Astrocyte of the spinal cord (primary cell): ENCODE measurements at places on chromosomes 6 and 20.

DNA sequence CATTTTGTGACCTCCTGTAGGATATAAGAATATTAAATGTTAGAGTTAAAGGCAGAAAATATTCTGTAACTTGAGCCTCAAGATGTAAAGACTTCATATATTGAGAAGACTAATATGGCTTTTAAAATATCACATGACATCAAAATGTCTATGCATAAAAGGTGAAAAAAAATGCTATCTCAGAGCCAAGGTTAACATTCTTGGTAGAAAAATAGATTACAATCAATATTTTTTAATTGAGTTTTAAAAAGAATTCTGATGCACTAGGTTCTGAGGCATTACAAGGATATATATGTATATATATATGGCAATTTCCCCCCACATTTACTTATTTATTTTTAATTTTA, 46.2 kb upstream of the RAB23 start:
- no peak for DNase-seq

- DNase-seq, result peak; percentile 29
These were observed 42.8 kb upstream of the PCMTD2 start for GRCh38 chr20:64212755-64213154.

DNA sequence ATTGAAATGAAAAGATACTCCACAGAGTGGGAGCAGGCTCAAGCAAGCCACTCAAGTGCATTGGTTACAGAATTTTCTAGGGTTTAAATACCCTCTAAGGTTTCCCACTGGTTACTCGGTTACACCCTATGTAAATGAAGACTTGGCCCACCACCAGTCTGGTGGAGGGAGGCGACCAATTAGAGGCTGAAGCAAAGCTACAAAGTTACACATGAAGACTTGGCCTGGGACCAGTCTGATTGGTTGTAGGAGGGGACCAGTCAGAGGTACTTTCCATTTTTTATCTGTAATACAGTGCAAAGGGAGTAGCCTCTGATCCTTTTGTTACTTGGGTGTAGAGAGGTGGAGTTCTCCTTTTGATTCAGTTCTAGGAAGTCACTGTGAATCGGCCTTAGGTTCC, 7.6 kb downstream of the SRSF12 start:
- DNase-seq, result no peak

GRCh38 chr6:157019115-157019641, 242.0 kb downstream of the ARID1B start:
- no peak for DNase-seq

DNA sequence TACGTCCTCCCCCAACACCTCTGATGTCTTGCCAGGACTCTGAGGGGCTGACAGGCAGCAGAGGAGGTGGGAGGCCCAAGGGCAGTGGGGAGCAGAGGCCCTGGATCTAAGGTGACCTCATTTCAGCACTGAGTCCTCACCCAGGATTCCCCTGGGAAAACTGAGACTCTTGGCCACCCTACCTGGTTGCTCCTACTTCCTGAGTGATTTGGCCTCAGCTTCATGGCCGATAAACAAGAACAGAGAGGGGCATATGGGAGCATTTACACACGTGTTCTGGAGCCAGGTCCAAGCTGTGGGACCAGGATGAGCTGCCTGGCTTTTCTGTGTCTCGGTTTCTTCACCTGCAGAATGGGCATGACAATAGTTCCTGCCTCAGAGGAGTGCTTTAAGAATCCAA, 133.8 kb downstream of the ANKRD60 start:
- no peak for DNase-seq

DNA sequence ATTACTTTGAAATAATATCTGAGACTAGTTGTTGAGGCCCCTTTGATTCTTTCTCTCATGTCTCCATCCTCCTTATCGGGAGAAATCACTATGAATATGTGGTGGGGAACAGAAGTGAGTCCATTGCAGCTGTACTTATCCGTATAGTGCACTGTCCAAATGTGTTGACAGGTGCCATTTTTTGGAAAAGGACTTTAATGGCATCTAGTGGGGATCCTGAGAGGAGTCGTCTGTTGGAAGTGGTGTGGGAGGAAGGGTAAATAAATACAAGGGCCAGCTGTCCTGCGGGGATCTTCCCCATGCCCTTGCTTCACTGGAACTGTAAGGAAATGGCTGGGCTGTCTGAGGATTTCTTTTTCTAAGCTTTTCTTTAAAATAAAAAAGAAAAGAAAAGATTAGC, 19.4 kb downstream of the TPX2 start:
- no peak for DNase-seq

- DNase-seq, result no peak
These were observed 18.6 kb downstream of the ARMC12 start for GRCh38 chr6:35755278-35755924.

DNA sequence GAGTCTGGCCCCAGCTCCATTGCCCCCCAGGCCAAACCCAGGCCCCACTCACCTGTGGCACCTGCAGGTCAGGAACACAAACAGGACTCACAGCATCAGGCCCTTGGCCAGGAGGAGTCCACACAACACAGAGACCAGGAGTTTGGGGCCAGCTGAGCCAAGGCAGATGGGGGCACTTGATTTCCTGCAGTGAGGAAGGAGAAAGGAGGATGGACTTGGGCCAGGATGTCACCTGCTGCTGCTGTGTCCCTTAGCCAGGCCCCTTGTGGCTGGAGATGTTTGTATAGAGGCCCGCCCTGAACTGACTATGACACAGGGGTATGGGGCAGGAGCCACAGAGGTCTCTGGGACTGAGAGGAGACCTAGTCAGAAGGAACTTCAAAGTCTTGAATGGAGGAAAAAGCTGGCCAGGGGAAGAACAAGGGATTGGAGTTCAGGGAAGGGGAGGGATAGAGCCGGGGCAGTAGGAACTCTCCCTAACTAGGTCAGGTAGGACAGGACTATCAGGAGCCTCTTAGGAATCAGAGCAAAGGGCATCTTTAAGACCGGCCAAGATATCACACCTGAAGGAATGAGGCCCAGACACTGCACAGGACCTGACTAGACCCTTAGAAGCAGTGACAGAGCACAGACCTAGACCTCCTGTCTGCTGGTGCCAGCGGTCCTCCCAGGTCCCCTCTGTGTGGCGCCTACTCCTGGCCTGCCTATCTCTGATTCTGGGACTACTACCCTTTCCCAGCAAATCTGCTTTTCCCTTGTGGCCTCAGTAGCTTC, 8.8 kb upstream of the TREML2 start:
- DNase-seq, result no peak

DNA sequence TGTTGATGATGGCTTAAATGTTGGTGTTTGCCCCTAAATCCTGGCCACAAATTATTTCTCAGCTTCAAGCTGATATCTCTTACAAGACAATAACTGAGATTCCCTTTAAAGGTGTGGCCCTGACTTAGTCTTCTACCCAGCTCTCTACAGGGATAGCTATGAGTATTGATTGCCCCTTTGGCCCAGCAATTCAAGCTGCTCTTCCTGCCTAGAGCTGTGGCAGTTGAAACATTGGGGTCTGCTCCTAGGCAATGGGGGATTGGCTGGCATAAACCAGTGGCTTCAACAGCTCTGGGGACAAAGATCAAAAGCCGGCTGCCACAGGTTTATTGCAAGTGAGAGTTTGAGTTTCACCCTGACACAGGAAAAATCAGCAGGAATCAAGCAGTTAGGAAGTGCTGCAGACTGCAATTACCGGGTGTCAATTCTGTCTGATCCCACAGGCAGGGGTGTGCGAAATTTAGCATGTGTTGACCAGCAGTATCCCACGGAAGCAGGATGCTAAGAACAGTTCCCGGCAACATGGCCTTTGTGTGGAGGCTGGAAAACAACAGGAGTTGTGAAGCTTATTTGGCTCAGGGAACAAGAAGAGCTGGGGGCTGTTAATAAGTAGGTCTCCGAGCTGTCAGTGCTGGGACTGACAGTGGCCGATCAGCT, 66.2 kb upstream of the IYD start:
- DNase-seq, result no peak

GRCh38 chr6:132089173-132089572, 138.0 kb upstream of the CCN2 start:
- no peak for DNase-seq

DNA sequence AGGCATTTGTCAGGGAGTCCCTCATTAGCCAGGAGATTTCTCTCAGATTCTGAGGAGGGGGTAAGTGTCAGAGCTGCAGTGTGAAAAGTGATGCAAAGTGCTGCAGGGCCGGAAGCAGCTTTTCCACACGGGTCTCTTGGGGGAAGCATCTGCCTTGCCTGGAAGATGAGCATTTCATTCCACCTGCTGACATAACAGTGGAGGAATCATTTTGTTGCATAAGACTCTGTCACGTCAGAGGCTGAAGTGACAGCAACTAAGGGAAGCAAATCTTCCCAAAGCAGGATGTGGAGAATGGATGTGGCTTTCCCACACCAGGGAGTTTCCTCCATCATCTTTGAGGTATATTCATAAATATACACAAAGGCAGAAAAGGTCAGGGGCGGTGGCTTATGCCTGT, 22.8 kb downstream of the DCBLD1 start:
- peak; percentile 78 for DNase-seq

DNA sequence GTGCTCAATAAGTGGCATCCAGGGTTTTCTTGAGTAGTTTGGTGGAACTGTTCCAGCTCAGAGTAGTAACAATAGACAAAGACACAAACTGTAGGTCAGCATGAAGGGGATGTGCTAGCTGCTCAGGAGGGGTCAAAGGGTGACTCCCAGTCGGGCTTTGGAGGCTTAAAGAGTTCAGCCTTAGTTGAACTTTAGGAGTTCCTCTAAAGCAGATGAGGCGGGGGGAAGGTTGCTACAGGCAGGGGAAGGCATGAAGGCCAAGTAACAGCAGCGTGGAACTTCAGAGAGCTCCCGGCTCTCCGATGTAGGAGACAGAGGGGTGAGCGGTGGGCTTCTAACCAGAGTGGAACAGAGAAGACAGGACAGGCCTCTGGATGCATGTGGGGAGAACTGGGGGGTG, 115.5 kb upstream of the CD93 start:
- no peak for DNase-seq

GRCh38 chr6:64217721-64218620, 582.4 kb downstream of the PHF3 start:
- peak; percentile 49 for DNase-seq

GRCh38 chr6:21241231-21242130, 352.1 kb upstream of the SOX4 start:
- no peak for DNase-seq

GRCh38 chr20:4053071-4053919, 37.9 kb upstream of the RNF24 start:
- peak; percentile 33 for DNase-seq

GRCh38 chr6:53258774-53259155, 90.0 kb downstream of the ELOVL5 start:
- no peak for DNase-seq

- no peak for DNase-seq
These were observed 17.3 kb downstream of the FOXA2 start for GRCh38 chr20:22566876-22567658.

DNA sequence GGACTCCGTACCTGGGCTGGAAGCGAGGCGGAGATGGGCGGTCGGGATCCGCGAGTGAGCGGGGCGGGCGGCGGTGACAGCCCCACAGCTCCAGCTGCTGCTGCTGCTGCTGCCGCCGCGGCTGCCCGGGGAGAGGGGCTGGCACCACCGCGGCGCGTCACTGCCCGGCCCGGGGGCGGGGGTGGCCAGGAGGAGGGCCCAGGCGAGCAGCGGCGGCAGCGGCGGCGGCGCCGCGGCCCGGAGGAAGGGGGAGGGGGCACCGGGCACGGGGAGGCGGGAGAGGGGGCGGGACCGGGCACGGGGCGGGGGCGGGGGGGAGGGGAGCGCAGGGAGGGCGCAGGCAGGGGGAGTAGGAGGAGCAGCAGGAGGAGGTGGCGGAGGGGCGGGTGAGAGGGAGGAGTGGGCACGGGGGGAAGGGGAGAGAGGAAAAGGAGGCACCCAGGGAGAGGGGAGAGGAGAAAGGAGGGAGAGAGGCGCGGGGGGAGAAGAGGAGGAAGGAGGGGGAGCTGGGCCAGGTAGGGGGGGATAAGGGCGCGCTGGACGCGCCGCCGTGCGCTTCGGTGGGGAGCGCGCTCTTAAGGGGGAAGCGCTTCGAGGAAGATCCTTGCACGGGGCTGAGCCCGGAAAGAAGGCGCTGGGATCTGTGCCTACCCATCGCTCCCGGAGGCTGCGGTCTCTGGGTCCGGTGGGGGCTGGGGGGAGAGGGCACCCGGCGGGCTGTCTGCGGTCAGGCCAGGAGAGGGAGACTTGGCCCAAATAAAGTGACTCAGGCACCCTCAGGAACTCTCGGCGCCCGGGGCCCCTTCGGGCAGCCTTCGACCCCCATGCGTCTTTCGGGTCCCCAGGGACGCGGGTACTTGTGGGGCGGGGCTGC, 101.5 kb downstream of the NOL4L start:
- peak; percentile 87 for DNase-seq
